ENCODE measurements at places on chromosomes 4 and X. TPM values are rescaled to one million over a fixed set of nuclear protein-coding genes. Genes with fewer than 3 reads are reported as not detected.

- no peak for DNase-seq
These were observed 231.5 kb downstream of the MAML3 start for GRCh38 chr4:139922406-139923024.

GRCh38 chr4:86972997-86973396 lies 38.2 kb downstream of the AFF1 start:
- DNase-seq = no peak

DNA sequence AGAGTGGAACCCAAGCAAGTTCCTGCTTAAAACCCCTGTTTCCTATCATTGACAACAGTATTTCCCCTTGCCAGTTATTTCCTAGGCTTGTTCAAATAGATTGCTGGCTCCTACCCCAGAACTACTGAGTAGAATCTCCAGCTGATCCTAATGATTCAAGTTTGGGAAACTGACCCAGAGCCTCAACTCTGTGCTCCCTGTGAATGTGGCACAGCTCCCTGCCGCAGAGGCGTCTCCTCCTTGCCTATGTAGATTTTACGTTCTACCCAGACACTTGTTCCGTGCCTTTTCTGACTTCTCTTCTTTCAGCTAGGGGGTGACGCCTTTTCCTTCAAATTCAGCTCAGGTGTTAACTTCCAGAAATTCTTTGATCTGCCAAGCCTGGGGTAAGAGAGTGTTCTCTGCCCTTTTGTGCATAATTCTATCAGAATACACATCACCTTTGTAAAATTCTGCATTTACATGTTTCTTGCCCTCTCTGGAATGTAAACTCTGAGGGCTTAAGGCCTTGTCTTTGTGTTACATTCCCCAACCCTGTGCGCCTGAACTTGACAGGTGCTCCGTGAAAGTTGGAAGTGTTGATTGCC lies 4.4 kb downstream of the LSM6 start:
- DNase-seq = no peak

- no peak for DNase-seq
These were observed 13.2 kb upstream of the IRF2 start for GRCh38 chr4:184487503-184487902.

- DNase-seq = no peak
These were observed 107.2 kb upstream of the NALF2 start for GRCh38 chrX:69396916-69397315.

Gene SATL1
- 0.48 TPM for total RNA-seq

Gene AMTN
- not detected for total RNA-seq

Gene REPS2
- 18.2 TPM for total RNA-seq

DNA sequence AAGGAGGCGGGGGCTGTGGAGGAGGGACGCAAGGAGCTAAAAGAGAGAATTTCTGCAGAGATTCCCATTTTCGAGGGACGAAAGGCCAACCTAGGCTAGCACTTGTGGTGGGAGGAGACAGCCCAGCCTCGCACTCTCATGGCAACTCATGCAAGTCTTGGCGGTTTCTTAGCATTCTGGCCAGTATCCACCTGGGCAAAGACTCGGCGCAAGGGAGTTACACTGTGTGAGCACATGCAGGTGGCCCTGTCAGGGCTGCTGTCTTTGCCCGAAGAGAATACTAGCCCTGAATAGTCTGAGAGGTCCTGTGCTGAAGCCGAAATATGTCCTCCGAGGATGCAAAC lies 15.5 kb downstream of the MCF2 start:
- no peak for DNase-seq

Gene VGLL1
- 0.62 TPM for total RNA-seq

Gene TMPRSS11F
- total RNA-seq = not detected

- DNase-seq = no peak
These were observed 160.8 kb downstream of the NAA11 start for GRCh38 chr4:79164907-79165610.

- DNase-seq = no peak
These were observed 75.3 kb downstream of the RAPGEF2 start for GRCh38 chr4:159178151-159178546.

DNA sequence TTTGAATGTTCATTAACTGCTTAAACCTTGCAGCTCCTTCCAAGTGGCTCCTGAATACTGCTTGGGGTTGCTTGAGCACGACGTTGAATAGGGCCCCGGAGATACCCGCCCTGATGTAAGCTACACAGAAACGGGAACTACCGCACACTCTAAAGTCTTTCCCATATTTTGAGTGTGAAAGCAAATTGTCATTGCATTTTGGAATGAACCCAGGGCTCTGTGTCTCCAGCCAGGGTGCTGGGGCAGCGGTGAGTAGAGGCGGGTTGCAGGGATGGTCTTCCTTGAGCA lies 59.4 kb upstream of the HELT start:
- no peak for DNase-seq

Gene SMR3B
- not detected for total RNA-seq

GRCh38 chr4:6620296-6620695 lies 20.2 kb upstream of the MRFAP1 start:
- DNase-seq = no peak

All from uterus (tissue), 4 donors.